ENCODE measurements at places on chromosomes 5 and 9.

DNA sequence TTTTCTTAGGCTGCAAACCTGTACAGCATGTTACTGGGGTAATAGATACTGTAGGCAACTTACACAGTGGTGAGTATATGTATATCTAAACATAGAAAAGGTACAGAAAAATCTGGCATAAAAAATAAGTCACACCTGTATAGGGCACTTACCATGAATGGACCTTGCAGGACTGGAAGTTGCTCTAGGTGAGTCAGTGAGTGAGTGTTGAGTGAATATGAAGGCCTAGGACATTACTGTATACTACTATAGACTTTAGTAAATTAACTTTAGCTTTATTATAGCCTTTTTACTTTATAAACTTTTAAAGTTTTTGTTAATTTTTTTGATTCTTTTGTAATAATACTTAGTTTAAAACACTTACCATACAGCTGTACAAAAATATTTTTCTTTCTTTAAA, 51.3 kb downstream of the DENND4C start:
- peaks cover 2% of the 10 kb centered on the region for H3K36me3 ChIP-seq
- no peak overlapping the region for H3K4me3 ChIP-seq
- no peak for DNase-seq
- peaks cover 28% of the 10 kb centered on the region for H3K4me1 ChIP-seq
- no peak overlapping the region for H3K27ac ChIP-seq

DNA sequence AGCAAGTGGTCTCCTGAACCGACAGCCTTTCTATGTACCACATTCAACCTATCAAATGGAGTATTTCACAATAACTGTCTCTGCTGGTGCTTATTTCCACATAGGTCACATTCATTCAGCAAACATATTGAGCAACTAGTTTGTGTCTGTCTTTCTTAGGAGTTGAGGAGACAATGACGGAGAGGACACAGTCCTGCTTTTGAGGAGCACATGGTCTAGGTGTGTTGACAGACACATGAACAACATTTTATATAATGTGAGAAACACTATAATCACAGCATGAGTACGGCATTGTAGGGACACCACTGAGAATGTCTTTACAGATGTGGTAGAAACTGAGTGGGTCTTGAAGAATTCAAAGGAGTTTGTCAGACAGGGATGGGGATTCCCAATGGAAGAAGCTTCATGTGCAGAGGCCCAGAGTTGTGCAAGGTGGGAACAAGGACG, 28.5 kb downstream of the NFIL3 start:
- H3K36me3 ChIP-seq, result no peaks in the 10 kb centered on the region
- no peaks in the 10 kb centered on the region for H3K27me3 ChIP-seq
- DNase-seq, result no peak

GRCh38 chr5:126106029-126106428, 317.2 kb upstream of the GRAMD2B start:
- H3K27me3 ChIP-seq, result no peaks in the 10 kb centered on the region
- no peak overlapping the region for H3K4me3 ChIP-seq
- H3K4me1 ChIP-seq, result no peaks in the 10 kb centered on the region
- H3K27ac ChIP-seq, result no peak overlapping the region
- no peak for DNase-seq
- no peaks in the 10 kb centered on the region for H3K36me3 ChIP-seq

DNA sequence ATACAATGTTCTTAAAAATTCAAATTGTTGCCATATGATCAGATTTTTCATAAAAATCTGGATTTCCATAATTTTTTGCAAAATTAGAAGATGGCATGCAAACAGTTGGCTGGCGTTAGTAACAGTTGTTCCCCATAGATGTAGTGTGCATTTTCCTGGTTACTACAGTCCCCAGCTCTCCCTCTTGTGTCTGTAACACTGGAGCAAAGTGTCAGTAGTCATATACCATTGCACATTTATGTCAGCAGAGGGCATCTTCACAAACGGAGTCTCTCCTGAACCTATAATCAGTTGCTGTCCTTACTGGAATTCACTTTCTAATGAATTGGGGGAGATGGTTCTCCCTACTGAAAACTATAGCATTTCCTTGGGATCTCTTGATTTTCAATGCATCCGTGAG, 44.7 kb upstream of the DMAC1 start:
- H3K27ac ChIP-seq, result no peak overlapping the region
- no peak for DNase-seq
- H3K27me3 ChIP-seq, result no peaks in the 10 kb centered on the region
- no peaks in the 10 kb centered on the region for H3K36me3 ChIP-seq

- no peak overlapping the region for H3K27ac ChIP-seq
- no peak for DNase-seq
- no peaks in the 10 kb centered on the region for H3K36me3 ChIP-seq
These were observed 132.4 kb downstream of the GABBR2 start for GRCh38 chr9:98576354-98576753.

GRCh38 chr9:101265261-101265660, 119.5 kb downstream of the BAAT start:
- DNase-seq, result no peak
- no peak overlapping the region for H3K4me3 ChIP-seq
- no peaks in the 10 kb centered on the region for H3K36me3 ChIP-seq

DNA sequence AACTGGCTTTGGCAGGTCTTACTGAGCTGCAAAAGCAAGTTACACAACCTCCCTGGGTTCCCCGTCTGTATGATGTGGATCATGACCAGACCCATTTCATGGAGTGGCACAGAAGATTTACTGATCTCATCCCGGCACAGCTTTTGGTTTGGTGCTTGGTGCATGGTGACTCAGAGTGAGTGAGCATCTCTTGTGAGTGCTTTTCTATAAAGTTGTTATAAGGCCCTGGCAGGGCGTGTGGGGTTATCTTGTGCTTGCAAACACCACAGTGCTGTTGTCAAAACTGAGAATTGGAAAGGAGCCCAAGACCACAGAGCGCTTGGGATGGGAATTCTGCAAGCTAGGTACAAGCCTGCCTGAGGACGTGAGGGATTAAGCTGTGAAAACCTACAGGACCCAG, 425.2 kb downstream of the GADD45G start:
- no peaks in the 10 kb centered on the region for H3K4me1 ChIP-seq
- H3K4me3 ChIP-seq, result no peak overlapping the region
- H3K27ac ChIP-seq, result no peak overlapping the region

- peaks cover 28% of the 10 kb centered on the region for H3K4me1 ChIP-seq
- no peaks in the 10 kb centered on the region for H3K27me3 ChIP-seq
- H3K4me3 ChIP-seq, result no peak overlapping the region
- H3K36me3 ChIP-seq, result peaks cover 1% of the 10 kb centered on the region
These were observed 10.6 kb upstream of the NR3C1 start for GRCh38 chr5:143413958-143414669.

GRCh38 chr5:35881758-35882157, 25.1 kb downstream of the IL7R start:
- H3K27me3 ChIP-seq, result no peaks in the 10 kb centered on the region
- no peak overlapping the region for H3K4me3 ChIP-seq
- peaks cover 63% of the 10 kb centered on the region for H3K36me3 ChIP-seq
- peaks cover 68% of the 10 kb centered on the region for H3K4me1 ChIP-seq

DNA sequence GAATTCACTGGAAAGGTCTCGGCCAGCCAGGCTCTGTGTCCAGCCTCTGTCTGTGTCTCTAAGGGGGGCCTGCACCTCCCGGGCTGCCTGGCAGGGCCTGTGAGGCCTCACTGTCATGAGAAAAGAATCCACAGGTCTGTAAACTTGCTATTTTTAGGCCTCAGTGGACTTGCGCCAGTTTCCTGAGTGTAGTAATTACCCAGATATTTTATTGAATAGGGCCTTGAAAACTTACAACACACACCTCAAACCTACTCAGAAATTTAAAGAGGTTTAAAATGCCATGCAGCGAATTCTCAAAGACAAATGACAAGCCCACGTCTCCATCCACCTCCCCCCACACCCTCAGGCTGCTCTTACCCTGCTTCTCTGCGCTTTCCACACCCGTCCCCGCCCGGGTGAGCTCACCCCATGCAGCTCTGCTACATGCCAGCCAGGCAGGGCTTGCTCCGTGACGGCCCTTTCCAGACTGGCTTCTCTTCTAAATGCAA, 8.8 kb upstream of the TENT4A start:
- H3K4me1 ChIP-seq, result peaks cover 11% of the 10 kb centered on the region
- DNase-seq, result no peak
- no peak overlapping the region for H3K27ac ChIP-seq
- H3K4me3 ChIP-seq, result no peak overlapping the region
- H3K36me3 ChIP-seq, result no peaks in the 10 kb centered on the region
- H3K27me3 ChIP-seq, result peaks cover 18% of the 10 kb centered on the region

- H3K36me3 ChIP-seq, result peaks cover 11% of the 10 kb centered on the region
- peaks cover 8% of the 10 kb centered on the region for H3K4me1 ChIP-seq
- H3K4me3 ChIP-seq, result no peak overlapping the region
- no peaks in the 10 kb centered on the region for H3K27me3 ChIP-seq
These were observed 36.4 kb upstream of the IPPK start for GRCh38 chr9:92706218-92706940.

- no peak overlapping the region for H3K27ac ChIP-seq
- peaks cover 3% of the 10 kb centered on the region for H3K27me3 ChIP-seq
- H3K4me3 ChIP-seq, result no peak overlapping the region
- no peaks in the 10 kb centered on the region for H3K4me1 ChIP-seq
- DNase-seq, result no peak
- no peaks in the 10 kb centered on the region for H3K36me3 ChIP-seq
These were observed 124.4 kb upstream of the ADCY2 start for GRCh38 chr5:7271435-7272084.

DNA sequence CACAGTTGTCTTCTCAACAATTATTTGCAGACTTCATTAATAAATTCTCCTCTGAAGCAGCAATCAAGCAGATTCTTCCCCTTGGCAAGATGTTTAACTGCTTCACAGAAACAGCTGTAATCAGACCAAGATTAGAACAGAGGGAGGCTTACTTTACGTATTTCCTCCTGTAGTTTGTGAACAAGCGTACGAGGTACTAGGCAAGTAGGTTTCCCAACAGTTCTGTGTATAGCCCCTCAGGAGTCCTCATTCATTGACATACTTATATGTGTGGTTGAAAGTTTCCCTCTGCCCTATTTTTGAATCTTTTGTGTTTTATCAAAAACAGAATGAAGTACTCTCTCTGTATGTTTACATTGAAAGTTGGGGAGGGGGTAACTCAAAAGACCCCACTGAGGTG, 128.0 kb downstream of the SPATA31D1 start:
- H3K36me3 ChIP-seq, result no peaks in the 10 kb centered on the region
- H3K4me3 ChIP-seq, result no peak overlapping the region
- no peak for DNase-seq
- no peak overlapping the region for H3K27ac ChIP-seq
- no peaks in the 10 kb centered on the region for H3K4me1 ChIP-seq

- H3K4me3 ChIP-seq, result no peak overlapping the region
- no peak for DNase-seq
- H3K27ac ChIP-seq, result no peak overlapping the region
- H3K27me3 ChIP-seq, result no peaks in the 10 kb centered on the region
- H3K36me3 ChIP-seq, result peaks cover 1% of the 10 kb centered on the region
- H3K4me1 ChIP-seq, result no peaks in the 10 kb centered on the region
These were observed 59.0 kb downstream of the BASP1 start for GRCh38 chr5:17276445-17276844.

DNA sequence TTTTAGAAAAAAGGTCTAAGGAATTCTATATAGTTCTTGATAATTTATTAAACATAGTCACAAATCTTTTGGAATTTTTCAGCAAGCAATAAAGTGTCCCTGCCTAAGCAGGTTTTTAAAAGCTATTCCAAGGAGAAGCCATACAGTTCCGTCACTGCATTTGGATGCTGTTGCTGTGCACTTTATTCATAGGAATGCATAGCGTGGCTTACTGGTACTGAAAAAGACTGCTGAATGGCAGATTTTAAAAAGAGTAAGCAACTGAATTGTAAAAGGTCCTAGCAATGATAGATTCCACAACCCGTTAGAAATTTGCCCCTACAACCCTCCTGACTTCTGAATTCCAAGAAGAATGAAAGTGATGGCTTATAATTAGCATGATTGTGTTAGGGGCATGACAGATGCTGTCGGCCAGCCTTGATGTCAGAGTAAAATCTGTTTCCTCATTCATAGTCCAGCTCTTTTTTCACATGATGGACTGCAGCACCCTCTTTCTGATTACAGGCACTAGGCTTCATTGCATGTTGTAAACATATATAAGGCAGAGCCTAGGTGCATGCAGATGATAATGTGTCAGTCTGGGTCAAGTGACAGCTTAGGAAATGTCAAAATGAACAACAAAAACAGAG, 227.0 kb downstream of the PDE4D start:
- H3K4me1 ChIP-seq, result peaks cover 6% of the 10 kb centered on the region
- H3K36me3 ChIP-seq, result no peaks in the 10 kb centered on the region
- no peak overlapping the region for H3K4me3 ChIP-seq
- H3K27me3 ChIP-seq, result peaks cover 7% of the 10 kb centered on the region

GRCh38 chr9:108830272-108830671, 25.5 kb downstream of the ACTL7B start:
- H3K4me1 ChIP-seq, result peaks cover 8% of the 10 kb centered on the region
- no peak for DNase-seq
- H3K27ac ChIP-seq, result no peak overlapping the region
- H3K27me3 ChIP-seq, result peaks cover 23% of the 10 kb centered on the region

DNA sequence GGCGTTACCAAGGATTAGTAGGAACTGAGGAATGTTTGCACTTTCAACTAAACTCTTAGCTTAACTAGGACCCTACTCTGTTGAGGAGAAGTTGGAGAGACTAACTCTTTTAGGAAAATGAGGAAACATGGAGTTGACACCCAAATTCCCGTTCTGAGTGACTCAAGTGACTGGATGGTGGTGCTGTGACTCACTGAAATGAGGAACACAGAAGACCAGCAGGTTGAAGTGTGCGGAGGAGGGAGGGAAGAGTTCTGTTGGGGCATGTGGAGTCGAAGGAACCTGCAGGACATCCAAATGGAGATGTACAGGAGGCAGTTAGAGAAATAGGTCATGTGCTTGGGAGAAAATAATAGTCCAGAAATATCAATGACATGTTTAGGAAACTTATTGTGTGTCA, 8.2 kb downstream of the HEXB start:
- no peak overlapping the region for H3K4me3 ChIP-seq
- H3K36me3 ChIP-seq, result peaks cover 23% of the 10 kb centered on the region
- no peak for DNase-seq
- H3K27ac ChIP-seq, result no peak overlapping the region
- peaks cover 4% of the 10 kb centered on the region for H3K4me1 ChIP-seq

DNA sequence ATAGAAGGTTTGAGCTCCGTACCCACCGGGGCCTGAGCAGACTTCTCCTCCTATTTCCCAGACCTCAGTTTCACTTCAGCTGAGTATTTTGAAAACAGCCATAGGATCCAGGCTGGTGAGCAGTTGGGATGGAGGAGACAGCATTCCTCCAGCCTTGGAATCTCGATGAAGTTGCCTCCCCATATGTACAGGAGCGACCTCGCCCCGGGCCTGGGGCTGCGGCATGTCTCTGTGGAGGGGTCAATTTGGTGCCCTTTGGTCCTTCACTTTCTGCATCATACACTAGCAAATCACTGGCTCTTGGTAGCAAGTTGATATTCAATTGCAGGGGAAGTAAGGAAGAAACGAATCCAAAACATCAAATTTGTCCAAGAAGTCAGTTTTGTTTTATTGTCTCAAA, 402.0 kb upstream of the IRX4 start:
- H3K4me3 ChIP-seq, result no peak overlapping the region
- no peaks in the 10 kb centered on the region for H3K27me3 ChIP-seq
- H3K27ac ChIP-seq, result no peak overlapping the region
- no peaks in the 10 kb centered on the region for H3K36me3 ChIP-seq

GRCh38 chr5:155898284-155898683, 428.7 kb upstream of the SGCD start:
- H3K36me3 ChIP-seq, result no peaks in the 10 kb centered on the region
- no peak overlapping the region for H3K27ac ChIP-seq
- DNase-seq, result no peak
